LHCN-M2 (cell line): ENCODE measurements at places on chromosomes 11 and 22.

DNA sequence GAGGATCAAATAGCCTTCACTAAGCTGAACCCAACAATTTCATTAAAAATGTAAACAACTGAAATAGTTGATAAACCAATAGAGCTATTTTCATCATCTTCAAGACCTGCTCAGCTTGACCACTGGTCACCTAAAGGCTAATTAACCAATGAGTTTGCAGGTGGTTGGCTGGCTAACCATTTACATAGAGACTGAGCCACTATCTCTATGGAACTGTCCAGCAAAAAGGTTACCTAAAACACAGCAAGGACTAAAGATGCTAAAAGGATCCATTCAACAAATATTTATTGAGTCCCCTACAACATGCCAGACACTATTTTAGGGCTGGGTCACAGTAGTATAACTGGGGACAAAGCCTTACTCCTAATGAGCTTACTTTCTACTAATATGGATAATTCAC, 123.8 kb downstream of the CD44 start:
- DNase-seq = no peak

DNA sequence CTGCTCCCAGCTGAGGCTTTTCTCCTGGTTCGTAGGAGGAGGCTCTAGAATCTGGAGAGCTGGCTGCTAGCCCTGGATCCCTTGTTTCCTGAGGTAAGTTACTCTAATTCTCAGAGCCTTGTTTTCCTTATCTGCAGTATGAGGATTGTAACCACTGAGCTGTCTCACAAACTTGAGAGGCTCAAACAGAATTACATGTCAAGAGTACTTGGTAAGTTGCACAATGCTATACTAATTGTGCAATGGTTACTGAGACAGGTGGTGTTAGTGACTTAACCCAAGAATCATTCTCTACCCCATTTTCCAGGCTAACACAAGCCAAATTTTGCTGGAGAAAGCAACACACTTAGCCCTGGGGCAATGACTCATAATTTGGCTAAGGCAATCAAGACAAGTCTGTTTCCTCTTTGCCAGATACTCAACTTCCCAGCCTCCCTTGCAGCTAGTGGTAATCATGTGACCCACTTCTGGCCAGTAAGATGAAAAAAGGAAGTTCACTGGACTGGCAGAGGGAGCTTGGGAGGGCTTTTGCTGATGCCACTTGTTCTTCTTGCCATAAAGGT, 348.0 kb downstream of the TENM4 start:
- DNase-seq = peak; percentile 23

- peak; percentile 56 for DNase-seq
These were observed 18.6 kb upstream of the SCARF2 start for GRCh38 chr22:20456064-20456721.

DNA sequence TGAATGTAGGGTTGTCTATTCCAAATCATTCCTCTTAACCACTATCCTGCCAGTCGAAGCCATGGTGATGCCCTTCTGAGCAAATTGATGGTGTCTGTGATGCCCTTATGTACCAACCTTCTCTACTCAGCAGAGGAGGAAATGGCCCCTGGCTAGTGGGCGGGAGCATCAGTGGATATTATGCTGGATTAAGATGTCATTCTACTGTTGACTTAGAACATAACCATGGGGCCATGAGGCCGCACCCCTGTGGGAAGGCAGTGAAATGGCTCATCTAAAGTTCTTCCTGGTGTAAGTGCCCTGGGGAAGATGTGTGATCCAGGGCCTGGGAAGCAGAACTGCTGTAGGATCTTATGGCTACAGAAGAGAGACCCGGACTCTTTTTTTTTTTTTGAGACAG, 20.7 kb upstream of the P2RY2 start:
- DNase-seq = no peak

- DNase-seq = no peak
These were observed 385.1 kb upstream of the CCDC90B start for GRCh38 chr11:83671289-83671688.

GRCh38 chr22:41863472-41863871, 30.6 kb downstream of the SREBF2 start:
- DNase-seq = no peak
